ENCODE measurements at places on chromosomes 1 and 21. TPM values are rescaled to one million over a fixed set of nuclear protein-coding genes. Genes with fewer than 3 reads are reported as not detected.

Gene ANXA9
- 2.3 TPM for polyA plus RNA-seq

Gene ELF3
- polyA plus RNA-seq: 0.27 TPM

Gene DSCAM
- polyA plus RNA-seq: 1.6 TPM

Gene PLA2G4A
- 5.5 TPM for polyA plus RNA-seq

DNA sequence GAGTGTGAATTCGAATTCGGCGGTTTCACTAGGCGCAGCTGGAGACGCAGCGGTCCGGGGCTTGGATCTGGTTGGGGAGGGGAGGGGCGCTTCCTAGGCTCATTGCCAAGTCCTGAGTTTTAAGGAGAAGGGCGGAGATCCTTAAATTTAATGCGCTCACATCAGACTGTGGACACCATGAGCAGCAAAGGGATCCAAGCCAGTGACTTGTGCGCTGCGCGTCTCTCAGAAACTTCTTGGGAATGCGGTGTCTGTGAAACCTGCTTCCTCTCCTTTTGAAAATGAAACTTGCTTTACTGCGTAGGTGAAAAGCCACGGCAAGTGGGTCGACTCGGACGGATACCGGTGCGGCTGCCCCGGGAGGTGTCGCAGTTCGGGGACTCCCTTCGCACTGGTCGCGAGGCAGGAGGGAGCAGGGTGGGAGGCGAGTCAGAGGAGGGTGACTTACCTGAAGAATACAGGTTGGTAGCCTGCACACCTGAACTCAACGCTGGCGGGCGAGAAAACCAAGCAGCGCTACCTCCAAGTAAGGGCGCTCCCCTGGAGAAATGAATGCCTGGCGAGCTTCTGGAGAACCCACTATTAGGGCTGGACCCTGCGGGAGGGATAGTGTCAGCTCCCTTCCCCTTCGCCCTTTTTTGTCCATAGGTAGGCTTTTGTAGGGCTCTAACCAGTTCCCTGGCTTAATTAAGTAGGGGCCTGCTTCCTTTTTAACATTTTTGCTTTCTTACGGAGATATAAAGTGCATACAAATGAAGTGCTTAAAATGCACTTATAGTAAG is 992 bp downstream of the TENT5C start:
- DNase-seq: peak; percentile 21

DNA sequence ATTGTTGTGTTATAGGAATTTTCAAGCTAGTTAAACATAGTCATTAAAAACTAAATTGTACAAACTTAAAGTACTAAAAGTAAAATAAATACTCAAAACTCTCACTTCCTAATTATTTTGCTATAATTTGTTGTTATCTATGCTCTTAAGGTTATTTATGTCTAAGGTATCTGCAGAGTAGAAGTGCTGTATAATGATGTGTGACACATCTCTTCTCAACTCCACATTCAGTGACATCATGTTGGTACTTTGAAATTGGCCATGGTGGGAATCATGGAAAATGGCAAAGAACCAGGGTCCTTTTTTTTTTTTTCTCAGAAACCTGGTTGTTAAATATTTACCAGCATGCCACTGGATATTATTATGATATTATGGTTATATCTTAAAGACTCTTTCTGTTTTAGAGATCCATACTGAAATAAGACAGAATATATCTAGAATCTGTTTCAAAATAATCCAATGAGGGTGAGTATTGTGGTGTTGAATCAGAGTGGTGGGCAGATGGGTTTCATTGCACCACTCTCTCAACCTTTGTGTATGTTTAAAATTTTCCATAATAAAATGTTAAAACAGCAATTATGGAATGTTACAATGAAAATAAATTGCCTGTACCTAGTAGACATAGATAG is 22.4 kb downstream of the LRRC8B start:
- DNase-seq: no peak

- no peak for DNase-seq
Observed at GRCh38 chr1:219549215-219549614, 63.7 kb downstream of the ZC3H11B start.

- no peak for DNase-seq
Observed at GRCh38 chr1:3618531-3618880, 6.3 kb upstream of the TPRG1L start.

GRCh38 chr1:156439777-156440183 is 60.8 kb downstream of the MEF2D start:
- DNase-seq: no peak

- no peak for DNase-seq
Observed at GRCh38 chr1:205353612-205354011, 3.1 kb downstream of the KLHDC8A start.

GRCh38 chr21:34815831-34816705 is 147.3 kb downstream of the CLIC6 start:
- DNase-seq: no peak

DNA sequence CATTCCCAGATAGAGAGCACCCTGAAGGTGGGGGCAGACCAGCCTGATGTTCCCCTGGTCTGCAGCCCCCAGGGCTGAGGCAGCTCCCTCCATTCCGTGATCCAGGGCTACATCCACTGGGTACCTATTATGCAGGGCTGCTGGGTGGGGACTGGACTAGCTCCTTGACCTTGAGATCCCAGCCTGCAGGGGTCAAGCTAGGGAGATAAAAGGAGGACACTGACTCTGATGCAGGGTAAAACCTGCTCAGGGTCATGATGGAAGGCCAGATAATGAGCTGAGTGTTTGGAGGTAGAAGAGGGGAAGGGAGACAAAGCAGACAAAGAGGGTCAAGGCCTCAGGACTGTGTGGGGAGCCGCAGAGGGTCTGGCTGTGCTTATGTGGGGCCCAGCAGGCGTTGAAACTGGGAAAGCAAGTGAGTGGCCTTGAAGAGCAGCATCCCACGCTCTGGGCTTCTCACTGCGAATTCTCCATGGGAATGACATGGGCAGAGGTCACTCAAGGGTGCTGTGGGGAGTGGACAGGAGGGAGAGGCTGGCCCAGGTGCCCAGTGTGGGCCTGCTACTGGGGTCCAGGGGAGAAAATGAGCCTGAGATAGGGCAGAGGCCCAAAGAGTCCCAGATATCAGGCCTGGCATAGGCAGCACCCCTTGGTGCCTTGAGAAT is 9.7 kb downstream of the FOXO6 start:
- no peak for DNase-seq

GRCh38 chr1:155669233-155670162 is 19.1 kb downstream of the YY1AP1 start:
- no peak for DNase-seq

GRCh38 chr1:67261680-67262079 is 46.0 kb upstream of the IL12RB2 start:
- no peak for DNase-seq

DNA sequence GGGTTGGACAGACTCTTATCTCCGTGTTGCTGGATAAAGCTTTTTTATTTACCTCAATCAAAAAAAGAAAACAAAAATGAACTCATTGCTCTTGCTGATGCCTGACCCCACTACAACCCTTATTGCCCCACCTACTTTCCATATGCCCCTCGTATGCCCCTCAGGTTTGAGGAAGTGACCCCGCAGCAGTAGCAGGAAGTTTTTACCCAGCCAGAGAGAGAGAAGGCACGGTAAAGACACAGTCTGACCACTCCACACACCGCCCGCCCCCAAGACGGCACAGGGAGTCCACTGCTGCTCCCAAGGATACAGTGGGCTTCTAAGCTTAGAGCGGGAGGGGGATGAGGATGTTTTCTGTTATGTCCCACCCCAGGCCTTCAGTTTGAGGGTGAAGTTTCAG is 9.8 kb downstream of the PLEKHO1 start:
- DNase-seq: no peak

- no peak for DNase-seq
Observed at GRCh38 chr1:119298687-119299303, 69.8 kb upstream of the HAO2 start.

DNA sequence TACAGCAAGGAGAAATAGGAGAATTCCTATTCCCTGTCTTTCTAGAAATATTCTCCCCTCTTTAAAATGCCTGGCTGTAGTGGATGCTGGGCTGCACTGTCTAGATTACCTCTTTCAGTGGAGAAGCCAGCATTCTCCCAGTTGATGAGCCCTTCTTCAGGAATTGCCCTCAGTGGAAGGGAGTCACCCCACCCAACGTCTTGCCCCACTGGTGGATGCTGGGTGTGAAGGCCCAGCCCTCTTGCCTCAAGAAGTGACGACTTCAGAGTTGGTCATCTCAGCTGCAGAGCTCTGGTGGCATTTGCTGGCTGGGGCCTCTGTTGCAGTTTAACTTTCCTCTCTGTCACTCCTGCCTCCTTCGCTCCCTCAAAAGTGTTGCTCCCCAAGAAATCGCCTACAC is 248.2 kb downstream of the ATG4C start:
- DNase-seq: no peak

DNA sequence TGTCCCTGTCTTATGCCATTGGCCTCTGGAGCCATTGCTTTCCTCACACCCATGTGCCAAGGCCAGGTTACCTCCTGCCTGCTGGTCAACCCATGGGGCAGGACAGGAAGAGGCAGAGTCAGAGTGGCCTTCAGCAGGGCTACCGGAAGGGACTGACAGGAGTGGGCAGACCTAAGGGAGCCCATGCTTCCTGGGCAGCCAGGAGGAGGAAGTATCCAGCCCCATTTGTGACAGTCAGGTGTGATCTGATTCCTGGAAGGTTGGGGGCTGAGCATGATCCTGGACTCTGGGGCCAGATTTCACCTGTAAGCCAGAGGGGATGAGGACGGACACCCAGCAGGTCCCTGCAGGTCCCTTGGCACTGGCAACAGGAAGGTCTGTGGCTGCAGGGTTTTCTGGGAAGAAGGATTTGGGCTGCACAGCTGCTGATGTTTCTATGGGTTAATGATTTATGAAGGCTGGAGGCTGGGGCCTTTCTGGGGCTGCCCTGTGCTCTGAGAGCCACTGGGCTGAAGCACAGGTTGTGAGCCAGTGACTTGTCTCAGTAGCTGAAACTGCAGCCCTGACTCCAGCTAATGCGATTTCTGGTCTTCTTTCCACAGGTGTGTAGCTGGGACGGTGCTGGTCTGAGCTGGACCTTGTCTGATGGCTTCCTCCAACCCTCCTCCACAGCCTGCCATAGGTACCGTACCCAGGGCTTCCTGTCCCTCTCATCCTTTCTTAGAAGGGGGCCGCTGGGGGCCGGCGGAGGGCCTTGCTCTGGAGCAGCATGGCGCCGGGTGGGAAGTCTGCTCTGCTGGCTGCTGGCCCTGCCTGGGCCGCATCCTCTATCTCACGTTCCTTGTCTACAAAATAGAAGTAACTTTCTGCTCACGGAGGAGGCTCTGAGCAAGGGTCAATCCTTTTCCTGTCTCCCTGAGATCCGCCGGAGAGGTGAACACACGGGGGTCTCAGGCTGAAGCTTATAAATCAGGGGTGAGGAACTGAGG is 40.7 kb downstream of the ARHGEF10L start:
- DNase-seq: no peak

DNA sequence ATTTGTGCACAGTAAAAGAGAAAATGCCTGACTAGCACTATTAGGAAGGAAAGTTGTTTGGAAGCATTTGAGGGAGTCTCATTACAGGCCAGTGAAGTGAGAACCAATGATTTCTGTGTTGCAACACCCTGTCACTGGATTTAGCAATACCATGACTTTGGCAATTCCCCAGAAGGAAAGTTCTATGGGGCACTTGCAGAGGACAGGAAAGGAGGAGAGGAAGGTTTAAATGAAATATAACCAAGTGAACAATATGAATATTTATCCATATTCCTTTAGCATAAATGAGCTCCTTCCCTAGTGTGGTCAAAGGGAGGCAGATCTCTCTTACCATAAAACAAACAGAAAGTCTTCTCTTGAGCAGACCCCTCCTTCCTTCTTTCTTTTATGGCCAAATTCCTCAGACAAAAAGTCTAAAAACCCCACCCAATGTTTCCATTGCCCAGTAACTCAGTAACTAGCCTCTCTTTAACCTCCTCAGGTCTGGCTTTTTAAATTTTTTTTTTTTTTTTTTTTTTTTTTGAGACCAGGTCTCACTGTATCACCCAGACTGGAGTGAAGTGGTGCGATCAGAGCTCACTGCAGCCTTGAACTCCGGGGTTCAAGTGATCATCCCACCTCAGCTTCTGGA is 5.5 kb downstream of the TLR5 start:
- DNase-seq: no peak

GRCh38 chr1:155177918-155178281 is 4.3 kb downstream of the TRIM46 start:
- no peak for DNase-seq

DNA sequence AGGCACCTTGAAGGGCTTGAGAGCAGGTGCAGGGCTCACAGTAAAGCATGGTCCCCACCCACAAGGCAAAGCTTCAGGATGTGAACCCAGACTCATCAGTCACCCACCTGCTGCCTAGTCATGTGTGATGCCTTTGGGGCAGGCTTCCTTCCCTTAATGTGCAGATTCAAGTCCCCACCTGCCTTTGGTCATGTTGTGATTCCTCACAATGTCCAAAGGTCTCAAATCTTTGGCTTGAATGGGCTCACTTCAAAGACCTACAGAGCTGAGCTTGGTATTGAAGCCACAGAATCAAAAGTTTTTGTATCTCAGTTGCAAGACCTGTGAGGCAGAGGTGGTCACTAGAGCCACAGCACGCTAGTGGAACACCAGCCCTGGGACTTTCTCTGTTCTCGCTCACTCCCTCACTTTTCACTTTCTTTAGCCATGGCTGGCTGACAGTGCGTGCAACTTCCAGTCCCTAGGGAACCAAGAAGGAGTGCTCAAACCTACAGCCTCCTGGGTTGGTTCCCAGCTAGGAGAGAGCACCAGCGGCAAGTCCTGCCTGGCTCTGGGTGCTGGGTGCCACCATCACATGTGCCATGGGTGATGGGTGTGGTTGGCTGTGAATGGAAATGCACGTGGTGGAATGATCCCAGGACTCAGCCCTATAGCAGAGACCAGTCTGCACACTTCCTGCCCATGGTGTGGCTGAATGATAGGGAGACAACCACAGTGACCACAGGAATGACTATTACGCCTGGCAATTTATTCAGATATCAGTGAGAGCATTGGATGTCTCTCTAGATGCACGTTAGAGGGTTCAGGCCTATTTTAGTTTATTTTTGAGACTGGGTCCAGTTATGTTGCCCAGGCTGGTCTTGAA is 26.4 kb upstream of the CLIC6 start:
- no peak for DNase-seq

- no peak for DNase-seq
Observed at GRCh38 chr1:205693421-205693991, 13.2 kb upstream of the SLC45A3 start.

GRCh38 chr1:224058303-224058702 is 55.6 kb upstream of the FBXO28 start:
- DNase-seq: no peak

DNA sequence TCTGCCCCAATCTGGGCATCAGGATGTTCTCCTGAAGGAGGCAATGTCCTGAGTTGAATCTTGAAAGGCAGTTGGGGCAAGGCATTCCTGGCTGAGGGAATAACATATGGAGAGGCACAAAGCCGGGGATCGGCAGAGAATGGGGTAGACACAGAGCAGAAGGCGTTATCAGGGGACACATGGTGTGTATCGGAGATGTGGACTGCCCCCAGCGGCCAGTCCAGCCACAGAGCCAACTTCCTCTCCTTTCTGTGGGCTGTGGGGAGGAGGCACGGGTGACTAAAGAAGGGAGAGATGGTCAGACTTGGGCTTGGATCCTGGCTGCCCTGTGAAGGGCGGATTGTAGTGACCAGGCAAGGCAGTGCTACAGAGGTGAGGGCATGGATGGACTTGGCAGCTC is 32.1 kb downstream of the FOXD2 start:
- no peak for DNase-seq

Measured in muscle of back (tissue), 13 donors.